Sigmoid colon (tissue), 7 donors: ENCODE measurements at places on chromosomes 1 and 21.

GRCh38 chr1:204108312-204109141, 35.6 kb downstream of the SOX13 start:
- DNase-seq: no peak
- no peak overlapping the region for H3K27ac ChIP-seq
- H3K4me1 ChIP-seq: peaks cover 35% of the 10 kb centered on the region
- no peak overlapping the region for H3K4me3 ChIP-seq
- no peaks in the 10 kb centered on the region for H3K27me3 ChIP-seq

GRCh38 chr1:22318279-22318981, 133.2 kb upstream of the ZBTB40 start:
- H3K4me3 ChIP-seq: no peak overlapping the region
- H3K36me3 ChIP-seq: no peaks in the 10 kb centered on the region
- no peaks in the 10 kb centered on the region for H3K27me3 ChIP-seq
- DNase-seq: no peak
- H3K27ac ChIP-seq: no peak overlapping the region

- no peak for DNase-seq
- no peak overlapping the region for H3K27ac ChIP-seq
- H3K4me1 ChIP-seq: no peaks in the 10 kb centered on the region
- H3K27me3 ChIP-seq: no peaks in the 10 kb centered on the region
Observed at GRCh38 chr1:13682444-13682843, 17.5 kb upstream of the PRDM2 start.

DNA sequence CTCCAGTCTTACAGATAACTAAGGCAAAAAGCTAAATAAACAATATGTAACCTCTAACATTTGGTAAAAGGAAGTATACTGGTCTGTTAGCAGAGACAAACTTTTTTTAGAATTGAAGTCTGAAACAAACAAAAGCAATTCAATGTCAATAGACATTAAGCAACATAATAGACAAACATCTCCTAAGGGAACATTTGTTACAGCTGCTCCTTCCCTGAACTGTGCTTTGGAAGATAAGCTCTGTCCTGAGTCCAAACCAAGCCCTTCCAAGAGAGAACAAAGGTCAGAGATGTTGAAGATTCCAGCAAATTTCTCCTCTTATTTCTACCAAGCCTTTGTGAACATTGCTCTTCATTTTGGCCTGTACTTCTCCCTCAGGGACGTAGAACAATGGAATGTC, 25.3 kb downstream of the FMO2 start:
- no peak overlapping the region for H3K27ac ChIP-seq
- no peaks in the 10 kb centered on the region for H3K36me3 ChIP-seq
- H3K4me3 ChIP-seq: no peak overlapping the region
- no peaks in the 10 kb centered on the region for H3K4me1 ChIP-seq
- DNase-seq: no peak

DNA sequence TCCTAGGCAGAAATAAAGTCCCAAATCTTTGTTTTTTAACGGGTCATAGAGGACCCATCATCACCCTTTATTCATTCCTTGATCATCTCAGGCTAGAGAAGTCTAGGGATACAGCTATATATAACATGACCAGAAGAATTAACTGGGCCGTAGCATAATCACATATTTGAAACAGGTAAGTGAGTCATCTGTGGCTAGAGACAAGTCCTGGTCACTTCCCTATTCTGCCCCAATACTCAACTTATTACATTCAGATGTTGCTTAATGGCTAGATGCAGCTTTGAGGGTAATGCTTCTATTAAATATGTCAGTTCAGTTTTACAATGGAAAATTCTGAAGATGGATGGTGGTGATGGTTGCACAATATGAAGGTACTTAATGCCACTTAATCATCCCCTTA, 47.0 kb downstream of the EXO1 start:
- H3K4me1 ChIP-seq: no peaks in the 10 kb centered on the region
- H3K27ac ChIP-seq: no peak overlapping the region
- DNase-seq: no peak
- no peak overlapping the region for H3K4me3 ChIP-seq
- no peaks in the 10 kb centered on the region for H3K36me3 ChIP-seq

GRCh38 chr1:201560328-201561194, 21.6 kb downstream of the NAV1 start:
- no peaks in the 10 kb centered on the region for H3K4me1 ChIP-seq
- DNase-seq: peak; percentile 59
- no peak overlapping the region for H3K27ac ChIP-seq
- H3K4me3 ChIP-seq: no peak overlapping the region

- H3K4me3 ChIP-seq: no peak overlapping the region
- H3K36me3 ChIP-seq: no peaks in the 10 kb centered on the region
- no peaks in the 10 kb centered on the region for H3K27me3 ChIP-seq
- no peaks in the 10 kb centered on the region for H3K4me1 ChIP-seq
- no peak overlapping the region for H3K27ac ChIP-seq
Observed at GRCh38 chr21:30097791-30098190, 68.8 kb downstream of the CLDN17 start.

- H3K27me3 ChIP-seq: no peaks in the 10 kb centered on the region
- no peak for DNase-seq
- H3K4me1 ChIP-seq: no peaks in the 10 kb centered on the region
- H3K4me3 ChIP-seq: no peak overlapping the region
- H3K36me3 ChIP-seq: no peaks in the 10 kb centered on the region
Observed at GRCh38 chr1:62841587-62842169, 57.7 kb downstream of the ATG4C start.

DNA sequence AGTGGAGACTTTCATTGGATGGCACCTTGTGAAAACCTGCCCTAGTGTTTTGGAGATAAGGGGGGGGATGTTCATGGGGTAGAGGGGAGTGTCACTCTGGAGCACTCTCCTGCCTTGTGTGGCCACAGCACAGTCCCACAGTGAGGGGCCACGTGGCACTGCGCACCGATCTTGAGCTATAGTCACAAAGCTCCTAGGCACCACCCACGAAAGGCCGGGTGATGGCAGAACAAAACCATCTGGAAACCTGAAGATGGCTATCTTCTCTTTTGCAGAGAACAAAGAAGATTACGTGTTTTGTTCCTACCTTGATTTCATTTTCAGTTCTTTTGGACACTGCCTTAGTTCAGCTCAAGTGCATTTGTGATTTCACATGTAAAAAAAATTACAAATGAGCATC, 220.6 kb downstream of the RGS7 start:
- no peak overlapping the region for H3K4me3 ChIP-seq
- H3K36me3 ChIP-seq: no peaks in the 10 kb centered on the region
- no peaks in the 10 kb centered on the region for H3K4me1 ChIP-seq
- no peak overlapping the region for H3K27ac ChIP-seq

- no peak for DNase-seq
- peaks cover 66% of the 10 kb centered on the region for H3K27me3 ChIP-seq
- peaks cover 44% of the 10 kb centered on the region for H3K4me1 ChIP-seq
- H3K36me3 ChIP-seq: no peaks in the 10 kb centered on the region
- peak overlapping the region; percentile 50 for H3K4me3 ChIP-seq
Observed at GRCh38 chr1:170660871-170661645, 2.9 kb upstream of the PRRX1 start.

- H3K4me1 ChIP-seq: peaks cover 18% of the 10 kb centered on the region
- peaks cover 6% of the 10 kb centered on the region for H3K36me3 ChIP-seq
- no peak overlapping the region for H3K4me3 ChIP-seq
- H3K27me3 ChIP-seq: no peaks in the 10 kb centered on the region
- no peak overlapping the region for H3K27ac ChIP-seq
Observed at GRCh38 chr1:206472454-206472853, 2.2 kb downstream of the IKBKE start.

DNA sequence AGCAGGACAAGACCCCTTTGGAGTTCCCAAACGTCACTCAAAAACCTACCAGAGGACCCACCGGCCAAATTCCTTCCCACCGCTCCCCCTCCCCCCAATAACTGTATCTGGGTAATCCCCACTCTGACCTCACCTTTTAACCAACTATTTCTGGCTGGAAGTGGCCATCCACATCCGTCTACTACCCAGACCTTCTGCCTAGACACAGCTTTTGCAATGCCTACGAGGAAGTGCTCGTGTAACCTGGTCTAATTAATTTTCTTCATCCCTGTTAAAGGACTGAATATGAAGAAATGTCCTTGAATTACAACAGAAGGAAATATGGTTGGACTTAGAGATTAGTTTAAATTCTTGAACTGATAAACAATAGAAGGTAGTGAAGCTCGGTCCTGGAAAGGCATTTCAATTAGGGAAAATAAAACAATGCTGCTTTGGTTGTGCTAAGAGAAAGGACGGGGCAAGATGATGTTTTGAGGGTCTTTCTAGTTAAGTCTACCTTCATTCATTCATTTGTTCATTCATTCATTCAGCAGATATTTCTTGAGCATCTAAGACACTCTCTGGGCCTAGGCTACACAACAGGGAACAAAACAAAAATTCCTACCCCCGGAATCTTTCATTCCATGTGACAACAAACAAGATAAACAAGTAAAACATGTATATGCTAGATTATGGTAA, 18.8 kb downstream of the AVPR1B start:
- no peak overlapping the region for H3K27ac ChIP-seq
- no peaks in the 10 kb centered on the region for H3K27me3 ChIP-seq
- H3K36me3 ChIP-seq: no peaks in the 10 kb centered on the region
- H3K4me1 ChIP-seq: no peaks in the 10 kb centered on the region
- H3K4me3 ChIP-seq: no peak overlapping the region
